ENCODE measurements at places on chromosomes 11 and 22.

DNA sequence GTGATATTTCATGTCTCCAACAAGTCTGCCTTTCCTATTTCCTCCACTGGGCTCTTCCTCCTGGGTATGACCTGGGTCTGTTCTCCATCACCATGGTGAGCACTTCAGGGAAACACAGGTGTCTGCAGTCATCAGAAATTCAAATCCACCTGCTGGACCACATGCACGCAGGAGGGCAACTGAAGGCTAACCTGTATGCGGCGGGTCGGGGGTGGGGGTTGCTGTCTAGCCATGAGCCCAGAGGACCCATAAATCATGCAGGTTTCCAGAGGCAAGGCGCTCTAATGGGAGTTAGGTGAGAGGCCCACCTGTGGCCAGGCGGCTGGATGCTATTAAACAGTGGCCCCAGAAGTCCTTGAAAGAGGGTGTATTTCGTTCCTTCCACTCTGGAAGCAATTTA is 11.1 kb upstream of the PAMR1 start:
- no peak for DNase-seq

- DNase-seq: no peak
Observed at GRCh38 chr11:68037411-68038225, 1.2 kb upstream of the TCIRG1 start.

GRCh38 chr22:40592352-40593113 is 44.0 kb downstream of the MRTFA start:
- no peak for DNase-seq

DNA sequence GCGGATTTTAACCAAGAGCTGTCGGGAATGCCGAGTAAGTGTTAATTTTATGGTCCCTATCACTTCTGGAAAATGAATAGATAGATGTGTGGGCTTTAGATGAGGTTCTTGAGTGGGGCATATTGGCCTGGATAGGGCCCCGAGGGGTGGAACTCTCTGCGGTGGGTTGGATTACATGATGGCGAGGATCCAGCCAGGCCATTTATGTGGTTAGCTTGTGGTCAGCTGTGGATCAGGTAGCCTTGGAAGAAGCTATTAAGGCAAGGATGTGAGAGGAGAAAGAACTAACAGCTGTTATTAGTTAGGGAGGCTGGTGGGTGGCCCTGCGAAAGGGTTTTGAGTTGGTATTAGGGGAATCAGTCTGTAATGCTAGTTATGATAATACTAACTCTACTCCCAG is 268.4 kb downstream of the NELL1 start:
- no peak for DNase-seq

GRCh38 chr11:125111001-125111342 is 454 bp downstream of the TMEM218 start:
- DNase-seq: no peak

DNA sequence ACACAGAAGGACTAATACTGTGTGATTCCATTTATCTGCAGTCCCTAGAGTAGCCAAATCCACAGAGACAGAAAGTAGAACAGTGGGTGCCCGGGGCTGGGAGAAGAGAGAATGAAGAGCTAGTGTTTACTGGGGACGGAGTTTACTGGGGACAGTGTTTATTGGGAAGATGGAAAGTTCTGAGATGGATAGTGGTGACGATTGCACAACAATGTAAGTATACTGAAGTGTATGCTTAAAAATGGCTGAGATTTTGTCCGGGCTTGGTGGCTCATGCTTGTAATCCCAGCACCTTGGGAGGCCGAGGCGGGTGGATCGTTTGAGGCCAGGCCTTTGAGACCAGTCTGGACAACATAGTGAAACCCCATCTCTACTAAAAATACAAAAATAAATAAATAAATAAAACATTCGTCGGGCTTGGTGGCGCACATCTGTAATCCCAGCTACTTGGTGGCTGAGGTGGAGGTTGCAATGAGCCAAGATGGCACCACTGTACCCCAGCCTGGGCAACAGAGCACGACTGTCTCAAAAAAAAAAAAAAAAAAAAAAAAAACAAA is 132.4 kb downstream of the CTTN start:
- DNase-seq: no peak

DNA sequence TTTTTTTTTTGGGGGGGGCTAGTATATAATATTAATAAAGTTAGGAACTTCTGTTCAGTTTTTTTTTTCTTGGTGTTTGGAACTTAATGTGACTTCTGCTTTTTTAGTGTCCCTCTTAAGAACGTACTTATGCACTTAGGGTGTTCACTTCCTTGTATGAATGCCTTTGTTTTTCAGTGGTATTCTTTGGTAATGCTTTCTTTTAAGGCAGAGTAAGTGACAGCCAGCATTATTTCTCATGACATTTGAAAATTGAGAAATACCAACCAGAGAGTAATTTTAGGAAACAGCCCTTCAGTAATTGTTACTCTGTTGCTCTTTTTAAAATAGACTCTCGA is 2.4 kb downstream of the GRK3 start:
- no peak for DNase-seq

GRCh38 chr11:7696424-7696823 is 9.9 kb downstream of the OVCH2 start:
- DNase-seq: no peak

DNA sequence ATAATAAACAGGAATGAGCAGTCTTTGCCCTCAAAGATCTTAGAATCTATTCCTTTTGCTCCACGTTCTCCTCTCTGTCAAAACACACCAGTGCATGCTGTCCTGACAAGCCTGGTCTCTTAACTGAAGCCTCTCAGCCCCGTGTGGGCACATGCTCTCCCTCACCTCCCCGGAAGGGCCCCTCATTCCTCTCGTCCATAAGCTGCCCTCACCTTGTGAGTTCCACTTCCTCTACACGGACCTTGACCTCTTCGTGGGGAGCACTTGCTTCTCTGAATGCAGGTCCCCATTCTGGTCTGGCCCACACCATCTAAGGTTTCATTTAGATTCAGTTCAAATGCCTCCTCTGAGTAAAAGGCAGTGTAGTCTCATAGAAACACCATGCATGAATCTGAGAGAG is 412.3 kb upstream of the SYN3 start:
- DNase-seq: no peak

- peak; percentile 98 for DNase-seq
Observed at GRCh38 chr11:61949169-61950034, 749 bp upstream of the BEST1 start.

DNA sequence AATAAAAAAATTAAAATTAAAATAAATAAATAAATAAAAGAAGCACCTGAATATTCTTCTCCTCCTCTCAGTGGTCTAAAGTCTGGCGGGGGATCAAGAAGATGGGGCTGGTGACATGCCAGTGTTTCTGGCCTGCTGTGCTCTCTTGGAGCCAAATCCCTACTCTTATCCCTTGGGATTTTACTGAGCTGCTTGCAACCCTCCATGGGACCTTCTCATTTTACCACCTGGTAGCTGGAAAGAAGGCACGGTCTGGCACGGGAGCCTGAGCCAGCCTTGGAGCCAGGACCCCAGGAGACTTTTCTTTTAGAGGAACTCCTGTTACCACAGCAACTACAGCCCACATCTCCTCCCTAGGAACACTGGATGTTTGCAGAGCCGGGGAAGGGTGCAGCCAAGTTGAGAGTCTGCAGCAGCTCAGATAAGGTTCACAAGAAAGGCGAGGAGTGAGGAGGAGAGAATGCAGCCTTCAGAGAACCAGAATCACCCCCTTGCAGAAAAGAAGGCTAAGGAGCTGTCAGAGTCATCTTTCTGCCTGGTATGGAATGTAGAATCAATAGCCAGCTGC is 21.4 kb downstream of the CD6 start:
- DNase-seq: peak; percentile 54

DNA sequence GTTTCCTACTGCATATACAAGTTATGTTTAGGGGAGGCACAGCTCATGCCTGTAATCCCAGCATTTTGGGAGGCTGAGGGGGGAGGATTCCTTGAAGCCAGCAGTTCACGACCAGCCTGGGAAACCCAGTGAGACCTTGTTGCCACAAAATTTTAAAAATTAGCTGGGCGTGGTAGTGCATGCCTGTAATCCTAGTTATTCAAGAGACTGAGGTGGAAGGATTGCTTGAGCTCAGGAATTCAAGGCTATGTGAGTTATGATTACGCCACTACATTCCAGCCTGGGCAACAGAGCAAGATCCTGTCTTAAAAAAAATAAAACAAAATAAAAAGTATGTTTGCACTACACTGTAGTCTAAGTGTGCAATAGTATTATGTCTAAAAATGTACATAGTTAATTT is 108.8 kb upstream of the TEAD1 start:
- DNase-seq: no peak

GRCh38 chr11:2665526-2666400 is 34.0 kb downstream of the KCNQ1OT1 start:
- DNase-seq: no peak

- no peak for DNase-seq
Observed at GRCh38 chr11:130839981-130840666, 76.2 kb downstream of the SNX19 start.

GRCh38 chr11:78850078-78850477 is 275.4 kb upstream of the NARS2 start:
- DNase-seq: no peak

- no peak for DNase-seq
Observed at GRCh38 chr11:45761659-45762058, 43.3 kb upstream of the SLC35C1 start.

GRCh38 chr11:59668950-59669610 is at the start of gene PATL1:
Gene PATL1, minus strand, starts transcription at chr11:59669037. Its CDS starts 142 bp downstream, at chr11:59668895.
- DNase-seq: peak; percentile 98

GRCh38 chr11:62264004-62264403 is 6.0 kb upstream of the SCGB2A2 start:
- DNase-seq: no peak

- no peak for DNase-seq
Observed at GRCh38 chr11:15912291-15912690, 444.1 kb downstream of the SOX6 start.

DNA sequence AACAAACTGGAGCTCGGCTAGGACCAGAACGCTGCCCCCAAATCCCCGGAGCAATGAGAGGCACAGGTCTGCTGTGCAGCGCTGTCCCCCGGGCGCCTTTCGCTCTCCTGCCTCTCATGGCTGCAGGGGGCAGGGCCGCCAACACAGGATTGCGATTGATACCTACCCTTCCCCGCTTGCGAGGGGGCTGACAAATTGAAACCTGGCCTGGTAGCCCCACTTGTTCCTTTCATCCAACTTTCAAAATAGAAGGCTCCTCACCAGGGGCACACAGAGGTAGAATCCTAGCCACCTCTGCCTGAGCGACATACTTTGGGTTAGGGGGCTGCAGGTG is 642 bp upstream of the CASTOR1 start:
- no peak for DNase-seq

DNA sequence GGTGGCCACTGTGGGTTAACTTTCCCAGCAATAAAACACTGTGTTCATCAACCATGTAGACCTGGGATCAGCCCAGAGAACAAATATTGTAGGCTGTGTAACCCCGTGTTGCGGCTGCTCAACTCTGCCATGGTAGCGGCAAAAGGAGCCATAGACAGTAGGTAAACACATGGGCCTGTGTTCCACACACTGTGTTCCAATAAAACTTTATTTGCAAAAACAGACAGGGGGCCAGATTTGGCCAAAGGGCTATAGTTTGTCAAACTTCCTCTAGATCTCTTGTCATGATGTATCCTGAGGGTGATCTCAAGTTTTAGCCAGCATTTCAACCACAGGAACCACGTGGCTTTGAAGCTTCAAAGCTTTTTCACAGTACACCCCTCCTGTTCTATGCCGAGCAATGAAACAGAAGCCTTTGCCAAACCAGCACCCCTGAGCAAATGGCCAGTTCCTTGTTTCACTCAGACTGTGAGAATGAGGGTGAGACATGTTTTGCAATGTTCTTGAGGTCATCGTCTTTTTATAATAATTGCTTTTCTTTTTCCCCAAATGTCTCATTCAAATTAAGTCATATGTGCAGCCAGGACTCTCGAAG is 49.9 kb upstream of the FADD start:
- no peak for DNase-seq

GRCh38 chr22:45499746-45500145 is 2.9 kb upstream of the FBLN1 start:
- DNase-seq: no peak

DNA sequence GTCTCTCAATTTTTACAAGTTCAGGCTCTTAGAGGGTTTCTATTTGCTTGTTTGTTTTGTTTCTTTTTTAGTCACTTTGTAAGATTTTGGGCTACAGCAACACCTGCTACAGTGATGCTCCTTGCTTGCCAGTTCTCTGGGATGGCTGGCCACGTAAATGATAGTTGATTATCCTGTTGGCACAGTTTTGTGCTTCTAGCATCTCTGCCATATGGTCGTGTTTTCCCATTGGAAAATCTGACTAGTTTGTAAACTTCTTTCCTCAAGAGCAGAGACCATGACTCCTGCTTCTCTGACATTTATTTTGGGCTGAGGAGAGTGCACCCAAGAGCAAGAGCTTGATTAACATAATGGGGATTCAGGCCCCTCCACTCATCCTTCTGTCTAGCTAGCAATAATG is 1621.6 kb upstream of the RAG2 start:
- no peak for DNase-seq

GRCh38 chr11:129917231-129917630 is 21.9 kb upstream of the NFRKB start:
- DNase-seq: no peak

- peak; percentile 84 for DNase-seq
Observed at GRCh38 chr22:45164270-45165088, 754 bp downstream of the NUP50 start.

GRCh38 chr11:10042699-10043098 is 251.3 kb downstream of the SBF2 start:
- DNase-seq: no peak

GRCh38 chr11:28011813-28012212 is 96.1 kb downstream of the KIF18A start:
- DNase-seq: no peak

DNA sequence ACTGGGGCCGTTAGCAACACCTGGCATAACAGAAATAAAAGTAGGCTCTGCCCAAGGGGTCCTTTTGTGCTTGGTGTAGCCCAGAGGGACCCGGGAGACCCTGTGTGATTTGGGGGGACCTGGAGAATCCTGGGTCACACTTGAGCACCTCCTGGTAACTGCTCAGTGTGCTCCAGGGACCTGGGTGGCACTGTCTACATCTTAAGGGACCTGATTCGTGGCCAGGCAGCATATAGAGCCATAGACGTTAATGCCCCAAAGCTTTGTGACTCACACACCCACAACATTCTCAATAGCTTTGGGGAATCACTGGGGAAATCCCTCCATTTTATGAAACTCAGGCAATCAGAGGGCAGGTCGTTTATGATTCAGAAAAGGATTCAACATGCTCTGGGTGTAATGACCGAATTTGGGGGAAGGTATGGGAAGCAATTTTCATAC is 3.6 kb upstream of the IGF2 start:
- DNase-seq: no peak

Measured in erythroblast (primary cell).